ENCODE measurements at places on chromosomes 16 and 17. TPM values are rescaled to one million over a fixed set of nuclear protein-coding genes. Genes with fewer than 3 reads are reported as not detected.

FBXL16 gene
- 1.4 TPM for total RNA-seq

ACSM2A gene
- not detected for total RNA-seq

GLP2R gene
- total RNA-seq: not detected

OR2C1 gene
- not detected for total RNA-seq

CRHR1 gene
- total RNA-seq: not detected

P2RX1 gene
- total RNA-seq: not detected

SMURF2 gene
- 76.9 TPM for total RNA-seq

OTOA gene
- total RNA-seq: under 0.01 TPM

CD300E gene
- total RNA-seq: not detected

KCNAB3 gene
- 0.21 TPM for total RNA-seq

SLC13A5 gene
- total RNA-seq: 2.1 TPM
